ENCODE measurements at places on chromosomes 6 and 20. TPM values are rescaled to one million over a fixed set of nuclear protein-coding genes. Genes with fewer than 3 reads are reported as not detected.
A peak's percentile ranks its signal among the peaks of the same experiment; 100 is the strongest.

SLC17A1 gene
- total RNA-seq: not detected

GABRR1 gene
- not detected for total RNA-seq

KIF16B gene
- 11.5 TPM for total RNA-seq

CST2 gene
- not detected for total RNA-seq

MAS1L gene
- not detected for total RNA-seq

ZSCAN23 gene
- total RNA-seq: 5.3 TPM

- DNase-seq: no peak
- H3K4me3 ChIP-seq: no peak overlapping the region
- H3K27me3 ChIP-seq: no peaks in the 10 kb centered on the region
- no peaks in the 10 kb centered on the region for H3K4me1 ChIP-seq
- H3K36me3 ChIP-seq: no peaks in the 10 kb centered on the region
- H3K27ac ChIP-seq: no peak overlapping the region
These were observed 20.7 kb upstream of the ELOVL2 start for GRCh38 chr6:11064836-11065235.

DNA sequence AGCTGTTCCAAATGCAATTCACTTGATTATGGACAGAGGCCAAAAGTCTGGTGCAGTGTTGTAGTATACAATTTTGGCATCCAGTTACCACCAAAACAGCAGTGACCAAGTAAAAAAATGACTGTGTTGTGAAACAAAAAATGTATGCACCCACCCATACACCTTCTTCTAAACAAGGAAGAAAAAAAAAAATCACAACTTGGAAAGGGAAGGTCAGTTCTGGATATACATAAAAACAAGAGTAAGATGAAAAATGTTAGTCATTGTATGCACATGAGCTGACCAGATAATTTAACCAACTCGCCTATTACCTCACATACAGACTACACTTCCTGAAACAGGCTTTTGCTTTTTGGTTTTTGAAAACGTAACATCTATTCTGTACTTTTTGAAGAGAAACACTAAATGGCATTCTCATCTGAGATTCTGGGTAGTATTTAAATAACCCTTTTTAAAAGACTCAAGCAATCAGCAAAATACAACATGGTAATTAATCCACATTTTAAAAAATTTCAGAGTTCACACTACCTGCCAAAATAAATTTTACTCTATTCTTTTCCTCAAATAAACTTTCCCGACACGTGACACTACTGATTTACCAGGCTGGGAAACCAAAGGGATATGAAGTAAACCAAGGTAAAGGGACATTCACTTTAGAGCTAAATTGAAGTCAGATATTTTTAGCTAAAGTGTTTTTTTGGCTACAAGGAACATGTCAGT lies 141.6 kb upstream of the SHLD1 start:
- DNase-seq: no peak
- no peaks in the 10 kb centered on the region for H3K36me3 ChIP-seq
- no peaks in the 10 kb centered on the region for H3K4me1 ChIP-seq
- H3K27me3 ChIP-seq: no peaks in the 10 kb centered on the region
- no peak overlapping the region for H3K4me3 ChIP-seq
- peak overlapping the region; percentile 97 for H3K27ac ChIP-seq

GRCh38 chr6:27786048-27786447 lies 126.1 kb downstream of the OR2B2 start:
- no peaks in the 10 kb centered on the region for H3K27me3 ChIP-seq
- no peak overlapping the region for H3K4me3 ChIP-seq
- no peaks in the 10 kb centered on the region for H3K4me1 ChIP-seq
- DNase-seq: no peak
- no peaks in the 10 kb centered on the region for H3K36me3 ChIP-seq
- H3K27ac ChIP-seq: no peak overlapping the region

DNA sequence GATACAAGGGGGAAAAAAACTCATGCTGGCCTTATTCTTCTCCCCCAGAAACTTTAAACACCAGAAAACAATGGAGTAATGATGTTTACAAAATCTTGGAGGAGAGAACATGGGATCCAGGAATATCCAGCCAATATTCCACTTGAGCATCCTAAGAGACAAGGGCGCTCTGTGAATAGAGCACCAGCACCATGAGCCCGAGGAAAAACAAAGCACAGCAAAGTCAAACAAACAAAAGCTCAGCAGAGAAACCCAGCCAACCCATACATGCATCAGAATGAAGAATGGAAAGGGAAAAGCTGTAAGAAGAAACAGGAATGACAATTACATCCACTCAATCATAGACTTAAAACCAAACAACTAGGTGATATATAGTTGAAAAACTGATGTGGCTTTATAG lies 4.6 kb upstream of the NAA20 start:
- H3K36me3 ChIP-seq: no peaks in the 10 kb centered on the region
- H3K27me3 ChIP-seq: no peaks in the 10 kb centered on the region
- H3K4me3 ChIP-seq: no peak overlapping the region
- no peak overlapping the region for H3K27ac ChIP-seq

DNA sequence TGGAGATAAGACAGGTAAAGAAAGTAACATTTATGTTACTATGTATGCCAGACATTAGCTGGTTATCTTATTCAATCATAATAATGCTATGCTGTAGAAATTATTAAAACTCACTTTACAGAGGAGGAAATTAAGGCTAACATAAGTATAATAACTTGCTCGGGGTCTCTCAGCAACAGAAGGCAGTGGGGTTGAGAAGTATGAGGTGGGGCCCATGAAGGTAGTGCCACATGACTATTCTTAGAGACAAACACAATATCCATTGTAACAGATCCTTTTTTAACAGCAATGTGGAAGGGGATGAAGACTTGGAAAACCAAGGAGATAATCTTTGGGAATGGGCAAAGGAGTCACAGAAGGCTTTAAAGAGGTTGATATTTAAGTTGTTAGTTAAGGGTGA lies 11.5 kb downstream of the REV3L start:
- no peak overlapping the region for H3K4me3 ChIP-seq
- no peaks in the 10 kb centered on the region for H3K27me3 ChIP-seq

GRCh38 chr6:40743226-40743625 lies 156.1 kb upstream of the LRFN2 start:
- H3K27ac ChIP-seq: no peak overlapping the region
- H3K27me3 ChIP-seq: no peaks in the 10 kb centered on the region
- H3K4me1 ChIP-seq: no peaks in the 10 kb centered on the region

DNA sequence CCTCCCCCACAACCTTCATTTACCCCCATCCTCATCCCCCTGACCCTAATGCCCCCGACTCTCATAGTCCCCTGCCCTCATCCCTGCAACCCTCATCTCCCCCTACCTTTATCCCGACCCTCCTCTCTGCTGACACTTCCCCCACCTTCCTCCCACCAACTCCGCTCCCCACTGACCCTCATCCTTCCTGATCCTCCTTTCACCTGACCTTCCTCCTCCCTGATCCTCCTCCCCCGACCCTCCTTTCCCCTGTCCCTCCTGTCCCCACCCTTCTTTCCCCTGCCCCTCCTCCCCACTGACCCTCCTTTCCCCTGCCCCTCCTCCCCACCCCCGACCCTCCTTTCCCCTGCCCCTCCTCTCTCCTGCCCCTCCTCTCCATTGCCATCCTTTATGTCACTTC lies 7.1 kb downstream of the TREML2 start:
- H3K27me3 ChIP-seq: no peaks in the 10 kb centered on the region
- no peak overlapping the region for H3K4me3 ChIP-seq
- DNase-seq: no peak
- no peaks in the 10 kb centered on the region for H3K36me3 ChIP-seq

- no peaks in the 10 kb centered on the region for H3K27me3 ChIP-seq
- H3K36me3 ChIP-seq: no peaks in the 10 kb centered on the region
- H3K4me1 ChIP-seq: no peaks in the 10 kb centered on the region
These were observed 82.5 kb upstream of the ID4 start for GRCh38 chr6:19754686-19755085.

DNA sequence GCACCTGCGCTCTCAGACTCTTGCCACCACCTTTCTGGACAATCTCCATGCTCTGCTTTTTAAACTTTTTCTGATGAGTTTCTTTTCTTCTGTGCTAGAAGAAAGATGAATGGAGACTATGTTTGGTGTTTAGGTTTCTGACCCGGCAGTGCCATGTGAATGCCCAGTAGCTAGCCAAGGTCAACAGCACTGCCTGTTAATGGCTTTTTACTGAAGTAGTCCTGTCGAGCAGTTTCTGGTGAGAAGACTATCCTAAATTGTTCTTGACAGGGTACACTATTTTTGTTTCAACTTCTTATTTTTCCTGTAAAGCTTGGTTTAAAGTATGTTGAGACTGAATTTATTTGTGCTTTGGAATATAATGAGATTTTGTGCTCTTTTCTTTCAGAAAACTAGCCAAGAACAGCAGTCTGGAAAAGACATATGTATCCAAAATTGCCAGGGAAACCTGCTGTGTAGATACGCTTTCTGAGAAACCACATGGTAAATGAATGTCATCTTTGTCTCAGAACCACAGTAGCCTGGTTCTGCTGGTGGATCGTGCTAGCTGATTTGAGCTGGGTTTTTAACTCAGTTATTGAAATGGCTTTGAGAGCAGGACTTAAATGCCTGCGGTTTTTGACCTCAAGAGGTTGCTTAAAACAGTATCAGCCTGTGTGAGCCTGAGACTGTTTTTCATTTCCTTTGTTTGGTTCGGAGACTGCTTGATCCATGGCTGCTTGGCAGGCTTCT lies 48.1 kb downstream of the KCNS1 start:
- no peaks in the 10 kb centered on the region for H3K27me3 ChIP-seq
- no peaks in the 10 kb centered on the region for H3K4me1 ChIP-seq
- DNase-seq: no peak
- H3K4me3 ChIP-seq: no peak overlapping the region

- H3K4me1 ChIP-seq: no peaks in the 10 kb centered on the region
- H3K27me3 ChIP-seq: no peaks in the 10 kb centered on the region
- no peak for DNase-seq
- no peak overlapping the region for H3K27ac ChIP-seq
These were observed 20.0 kb downstream of the PHF20 start for GRCh38 chr20:35791821-35792220.

DNA sequence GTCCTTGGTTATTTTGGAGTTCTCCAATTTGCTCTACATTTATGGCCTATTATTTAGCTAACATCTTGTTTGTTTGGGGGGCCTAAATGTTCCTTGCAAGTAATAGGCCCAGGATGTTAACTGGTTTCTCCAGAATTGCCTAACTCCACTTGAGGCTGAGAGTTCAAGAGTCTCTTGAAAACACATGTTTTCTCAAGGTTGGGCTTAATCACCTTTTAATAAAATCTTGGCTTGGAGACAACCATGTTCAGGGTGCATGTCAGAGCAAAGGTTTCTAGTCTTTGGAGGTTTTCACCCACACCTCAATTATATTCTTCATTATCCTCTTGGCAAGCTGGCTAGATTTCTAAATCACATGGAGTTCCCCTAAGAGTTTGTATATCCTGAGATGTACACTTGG lies 54.2 kb downstream of the KLHL31 start:
- H3K4me1 ChIP-seq: no peaks in the 10 kb centered on the region
- H3K36me3 ChIP-seq: no peaks in the 10 kb centered on the region
- DNase-seq: no peak
- H3K27me3 ChIP-seq: no peaks in the 10 kb centered on the region

- H3K4me3 ChIP-seq: no peak overlapping the region
- H3K4me1 ChIP-seq: no peaks in the 10 kb centered on the region
These were observed 51.1 kb downstream of the MYLIP start for GRCh38 chr6:16179970-16180431.

DNA sequence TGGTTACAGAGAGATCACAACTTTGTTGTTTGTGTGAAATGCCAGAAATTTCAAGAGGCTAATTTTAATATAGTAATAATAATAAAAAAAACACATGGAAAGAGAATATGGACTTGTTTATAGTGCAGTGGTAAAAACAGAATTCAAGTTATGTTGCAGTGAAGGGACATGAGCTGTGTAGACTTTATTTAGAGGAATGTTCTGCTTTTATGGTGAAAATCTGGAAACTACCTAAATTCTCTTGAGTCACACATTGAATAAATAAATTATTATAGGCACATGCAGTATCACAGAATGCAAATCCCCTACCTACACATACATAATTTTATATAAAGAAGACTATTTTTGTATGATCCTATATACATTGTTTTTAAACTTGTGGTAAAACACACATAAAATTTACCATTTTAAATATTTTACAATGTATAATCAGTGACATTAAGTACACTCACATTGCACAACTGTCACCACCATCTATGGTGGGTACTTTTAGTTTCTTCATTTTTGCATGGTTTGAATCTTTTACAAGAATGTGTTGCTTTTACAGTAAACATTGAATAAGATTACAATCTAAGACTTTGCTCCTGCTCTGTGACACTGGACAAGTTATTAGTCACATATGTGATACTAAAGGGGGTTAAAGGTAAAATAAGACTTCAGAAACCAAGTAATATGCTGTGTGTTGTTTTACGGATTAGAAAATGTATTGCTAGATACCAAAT lies 107.4 kb downstream of the B3GAT2 start:
- no peaks in the 10 kb centered on the region for H3K4me1 ChIP-seq
- DNase-seq: no peak
- no peak overlapping the region for H3K4me3 ChIP-seq
- H3K27ac ChIP-seq: no peak overlapping the region

GRCh38 chr6:15403094-15403755 lies 157.4 kb downstream of the JARID2 start:
- no peak overlapping the region for H3K27ac ChIP-seq
- H3K4me3 ChIP-seq: no peak overlapping the region
- DNase-seq: no peak
- H3K4me1 ChIP-seq: no peaks in the 10 kb centered on the region
- no peaks in the 10 kb centered on the region for H3K36me3 ChIP-seq

- H3K27ac ChIP-seq: no peak overlapping the region
- H3K36me3 ChIP-seq: no peaks in the 10 kb centered on the region
- H3K4me1 ChIP-seq: no peaks in the 10 kb centered on the region
- no peak for DNase-seq
- H3K27me3 ChIP-seq: no peaks in the 10 kb centered on the region
These were observed 213.6 kb downstream of the RNGTT start for GRCh38 chr6:88749849-88750248.

- no peak overlapping the region for H3K27ac ChIP-seq
- DNase-seq: no peak
- no peaks in the 10 kb centered on the region for H3K27me3 ChIP-seq
- H3K36me3 ChIP-seq: no peaks in the 10 kb centered on the region
- H3K4me1 ChIP-seq: no peaks in the 10 kb centered on the region
- H3K4me3 ChIP-seq: no peak overlapping the region
These were observed 55.8 kb downstream of the KIF6 start for GRCh38 chr6:39669207-39669972.

- H3K4me3 ChIP-seq: no peak overlapping the region
- H3K4me1 ChIP-seq: no peaks in the 10 kb centered on the region
- H3K27me3 ChIP-seq: no peaks in the 10 kb centered on the region
- H3K27ac ChIP-seq: no peak overlapping the region
These were observed 16.2 kb upstream of the TGM2 start for GRCh38 chr20:38181207-38181801.

DNA sequence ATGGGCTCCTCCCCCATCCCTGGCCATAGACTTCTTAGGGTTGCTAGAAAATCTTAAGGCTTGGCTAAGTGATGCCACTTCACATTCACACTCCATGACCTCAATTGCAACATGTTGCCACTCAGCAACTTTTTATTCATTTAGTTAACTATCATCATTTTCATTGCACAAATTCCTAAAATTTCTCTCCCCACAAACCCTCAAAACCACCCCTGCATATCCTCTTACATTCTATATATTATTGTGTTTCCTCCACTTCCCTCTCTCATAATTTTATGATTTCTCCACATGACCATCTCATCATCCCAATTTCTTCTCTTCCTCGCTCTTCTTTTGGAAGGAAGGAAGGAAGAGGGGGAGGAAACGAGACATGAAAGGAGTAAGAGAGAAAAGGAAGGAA lies 436.0 kb downstream of the HACE1 start:
- H3K27me3 ChIP-seq: no peaks in the 10 kb centered on the region
- no peaks in the 10 kb centered on the region for H3K4me1 ChIP-seq
- DNase-seq: no peak
- no peak overlapping the region for H3K27ac ChIP-seq
- H3K36me3 ChIP-seq: no peaks in the 10 kb centered on the region
- no peak overlapping the region for H3K4me3 ChIP-seq

Measured in prostate gland (tissue), 2 donors.